ENCODE measurements at places on chromosomes 7 and 10.

- no peak for DNase-seq
Observed at GRCh38 chr7:105230486-105230885, 158.2 kb downstream of the SRPK2 start.

- peak; percentile 35 for DNase-seq
Observed at GRCh38 chr10:78502210-78502936, 468.7 kb downstream of the RPS24 start.

GRCh38 chr7:17903337-17903736, 37.0 kb downstream of the SNX13 start:
- DNase-seq, result no peak

- no peak for DNase-seq
Observed at GRCh38 chr7:3835109-3835508, 534.1 kb downstream of the SDK1 start.

DNA sequence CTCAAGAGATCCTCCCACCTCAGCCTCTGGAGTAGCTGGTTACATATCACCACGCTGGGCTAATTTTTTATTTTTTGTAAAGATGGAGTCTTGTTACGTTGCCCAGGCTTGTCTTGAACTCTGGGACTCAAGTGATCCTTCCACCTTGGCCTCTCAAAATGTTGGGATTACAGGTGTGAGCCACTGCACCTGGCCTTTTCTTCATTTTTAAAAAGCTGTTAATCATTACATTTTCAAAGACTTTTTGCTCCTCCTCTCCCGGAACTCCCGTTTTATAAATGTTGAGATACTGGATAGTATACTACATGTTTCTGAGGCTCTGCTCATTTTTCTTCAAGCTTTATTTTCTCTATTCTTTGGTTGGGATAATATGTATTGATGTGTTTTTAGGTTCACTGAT, 16.4 kb downstream of the AOAH start:
- DNase-seq, result no peak

Data from fibroblast of pulmonary artery (primary cell).